ENCODE measurements at places on chromosomes 1 and 21.
A peak's percentile ranks its signal among the peaks of the same experiment; 100 is the strongest.

DNA sequence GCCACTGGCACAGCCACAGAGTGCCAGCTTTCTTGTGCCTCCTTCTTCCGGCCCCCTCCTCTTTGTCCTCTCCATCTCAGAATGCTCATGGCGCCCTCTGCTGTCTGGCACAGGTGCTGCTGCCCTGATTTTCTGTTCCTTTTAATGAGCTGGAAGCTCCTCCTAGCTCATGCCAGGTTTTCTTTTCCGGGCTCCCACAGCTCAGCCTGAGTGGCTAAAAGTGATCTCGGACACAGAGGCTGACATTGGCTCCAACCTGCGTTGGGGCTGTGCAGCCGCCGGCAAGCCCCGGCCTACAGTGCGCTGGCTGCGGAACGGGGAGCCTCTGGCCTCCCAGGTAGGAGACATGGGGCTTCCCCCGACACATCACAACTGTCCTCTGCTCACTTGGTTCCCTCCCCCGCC, 18.7 kb downstream of the CNTN2 start:
- DNase-seq: peak; percentile 33

- no peak for DNase-seq
Measured at GRCh38 chr1:170521818-170522217, 10.1 kb upstream of the GORAB start.

DNA sequence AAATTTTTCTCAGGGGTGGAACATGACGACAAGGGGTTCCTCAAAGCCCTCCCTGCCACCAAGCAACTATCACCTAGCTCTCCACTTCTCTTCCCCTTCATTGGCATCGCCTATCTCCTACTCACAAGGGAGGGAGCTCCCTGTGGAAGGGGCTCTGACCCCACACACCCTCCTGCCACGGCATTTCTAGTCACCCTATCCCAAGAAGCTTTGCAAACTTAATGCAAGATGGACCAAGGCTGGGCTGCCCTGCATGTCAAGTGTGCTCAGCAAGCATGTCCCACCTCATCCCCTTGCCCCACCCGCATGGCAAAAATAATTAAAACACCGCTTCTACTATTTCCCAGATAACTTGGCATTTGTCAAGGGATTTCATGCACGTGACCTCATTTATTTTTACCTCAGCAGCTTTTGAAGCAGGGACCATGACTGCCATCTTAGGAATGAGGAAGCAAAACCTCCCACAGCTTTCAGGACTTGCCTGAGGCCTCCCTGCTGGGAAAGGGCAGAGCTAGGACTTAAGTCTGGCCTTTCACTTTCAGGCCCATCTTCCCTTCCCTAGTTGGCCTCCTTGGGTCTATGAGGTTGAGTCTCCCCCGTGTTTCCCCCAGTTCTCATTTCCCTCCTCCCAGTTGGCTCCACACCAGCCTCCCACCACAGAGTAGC, 161.3 kb downstream of the TSEN15 start:
- no peak for DNase-seq

- DNase-seq: no peak
Measured at GRCh38 chr1:98557895-98558294, 103.6 kb upstream of the SNX7 start.

GRCh38 chr1:176847052-176847451, 317.5 kb downstream of the ASTN1 start:
- no peak for DNase-seq

DNA sequence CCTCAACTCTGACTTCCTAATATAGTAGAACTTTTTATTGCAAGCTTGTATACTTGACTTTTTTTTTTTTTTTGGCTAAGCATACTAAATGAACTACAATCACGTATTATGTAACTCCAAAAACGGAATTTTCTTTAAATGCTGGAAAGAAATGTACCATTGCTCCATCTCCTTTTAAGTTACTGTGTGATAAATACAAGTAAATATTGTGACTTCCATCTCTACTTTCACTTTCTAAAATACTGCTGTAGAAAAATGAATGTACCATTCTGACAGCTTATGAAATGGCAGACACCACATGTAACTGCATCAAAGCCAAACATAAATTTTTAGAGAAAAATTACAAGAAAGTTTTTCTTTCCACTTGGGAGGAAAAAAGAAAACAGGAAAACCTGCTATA, 54.7 kb downstream of the ASH1L start:
- no peak for DNase-seq

DNA sequence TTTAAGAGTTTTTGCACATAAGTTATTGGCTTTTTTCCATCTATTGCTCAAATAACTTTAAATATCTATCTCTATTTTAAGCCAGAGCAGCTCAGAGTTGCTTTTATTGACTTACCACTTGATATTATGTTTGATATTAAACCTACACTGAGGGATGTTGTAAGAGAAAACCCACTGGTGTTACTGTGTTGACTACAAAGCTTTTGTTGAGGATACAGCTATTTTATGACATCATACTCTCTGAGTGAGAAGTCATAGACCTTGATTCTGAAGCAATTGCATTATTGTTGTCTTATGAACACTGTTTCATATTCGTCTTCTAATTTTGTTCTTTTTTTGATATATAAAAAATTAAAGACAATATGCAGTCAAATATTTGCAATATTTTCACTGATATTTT, 560.4 kb downstream of the PTBP2 start:
- DNase-seq: no peak

- no peak for DNase-seq
Measured at GRCh38 chr1:80536461-80536860, 1264.3 kb upstream of the ADGRL2 start.

DNA sequence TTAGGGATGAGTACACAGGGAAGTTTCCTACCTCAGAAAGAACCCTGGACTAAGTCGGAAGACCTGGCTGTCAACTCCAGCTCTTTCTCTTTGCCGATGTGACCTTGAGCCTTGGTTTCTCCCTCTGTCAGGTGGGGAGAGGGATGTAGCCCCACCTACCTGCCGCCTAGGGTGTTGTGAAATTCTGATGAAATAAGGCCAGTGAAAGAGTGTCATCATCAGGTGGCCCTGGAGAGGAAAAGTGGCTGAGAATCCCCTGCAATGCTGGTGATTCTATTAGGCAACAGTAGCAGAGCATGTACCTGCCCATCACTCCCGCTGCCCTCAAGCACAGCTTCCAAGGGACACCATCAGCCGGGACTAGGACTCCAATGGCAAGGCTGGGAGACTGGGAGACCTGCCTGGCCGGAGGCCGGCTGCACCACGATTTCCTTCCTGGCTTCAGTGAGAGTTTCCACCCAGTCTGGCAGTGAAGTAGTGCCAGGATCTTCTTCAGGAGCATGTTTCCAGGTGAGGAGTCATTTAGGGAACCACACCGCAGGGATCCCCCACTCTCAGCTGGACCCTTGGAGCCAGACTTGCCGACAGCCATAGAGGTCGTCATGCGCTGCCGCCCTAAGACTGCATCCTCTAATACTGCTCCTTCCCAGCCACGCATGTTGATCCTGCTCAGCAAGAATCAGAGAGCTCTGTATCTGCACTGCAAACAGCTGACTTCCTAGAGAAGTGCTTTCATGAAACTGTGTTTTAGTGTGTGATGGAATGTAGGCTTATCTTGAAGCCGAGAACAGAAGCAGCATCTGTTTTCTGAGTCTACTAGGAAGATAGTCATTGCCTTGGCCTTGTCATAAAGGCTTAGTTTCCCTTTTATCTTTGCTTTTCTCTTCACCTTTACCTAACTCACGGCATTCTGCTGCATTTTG, 88.0 kb upstream of the F3 start:
- DNase-seq: no peak

GRCh38 chr1:245177071-245177900, 22.5 kb downstream of the KIF26B start:
- DNase-seq: no peak

DNA sequence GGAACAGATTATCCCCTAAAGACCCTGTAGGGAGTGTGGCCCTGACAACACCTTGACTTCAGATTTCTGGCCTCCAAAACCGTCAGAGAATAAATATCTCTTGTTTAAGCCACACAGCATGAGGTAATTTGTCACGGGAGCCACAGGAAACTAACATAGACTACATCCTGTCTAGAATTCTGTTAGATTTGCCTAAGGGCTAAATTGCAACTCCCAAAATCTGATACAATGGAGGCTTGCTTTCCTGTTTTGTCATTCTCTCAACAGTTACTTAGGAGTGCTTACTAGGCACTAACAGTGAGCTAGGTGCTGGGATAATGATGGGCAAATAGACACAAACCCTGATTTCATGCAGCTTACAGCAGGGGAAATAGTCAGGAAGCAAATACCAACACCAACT, 141.6 kb downstream of the MIS18A start:
- no peak for DNase-seq

DNA sequence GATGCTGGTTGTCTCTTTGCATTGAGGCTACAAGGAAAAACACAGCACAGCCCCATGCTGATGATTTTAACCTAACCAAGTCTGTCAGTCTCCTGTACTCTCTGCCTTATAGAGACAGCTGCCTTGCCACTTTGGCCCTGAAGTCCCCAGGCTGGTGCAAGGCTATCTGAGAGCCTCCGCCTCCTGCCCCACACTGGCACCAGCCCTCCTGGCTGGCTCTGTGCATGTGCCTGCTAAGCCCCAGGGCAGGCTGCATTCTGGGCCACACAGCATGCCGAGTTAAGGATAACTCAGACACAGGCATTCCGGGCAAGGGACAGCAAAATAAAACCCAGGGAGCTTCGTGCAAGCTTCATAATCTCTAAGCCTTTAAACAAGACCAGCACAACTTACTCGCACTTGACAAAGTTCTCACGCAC, 910 bp downstream of the RUNX1 start:
- DNase-seq: no peak

DNA sequence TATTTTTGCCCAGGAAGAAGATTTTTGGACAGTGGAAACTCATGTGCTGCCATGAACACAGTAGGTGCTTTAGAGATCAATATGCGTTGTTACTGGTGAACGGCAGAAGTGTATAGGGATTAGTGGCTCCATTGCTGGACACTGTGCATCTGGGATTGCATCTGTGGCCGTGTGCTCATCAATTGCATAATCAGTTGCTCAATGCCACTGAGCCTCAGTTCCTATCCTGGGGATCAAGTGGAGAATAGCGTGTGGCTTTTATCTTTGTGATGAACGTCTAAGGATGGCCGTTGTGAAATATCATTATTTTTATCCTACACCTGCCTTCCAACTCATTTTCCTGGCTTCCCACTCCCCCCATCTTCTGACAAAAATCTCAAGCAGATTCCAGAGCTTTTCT, 5.4 kb downstream of the TNN start:
- DNase-seq: no peak

- DNase-seq: no peak
Measured at GRCh38 chr1:159964144-159964543, 10.1 kb upstream of the SLAMF9 start.

DNA sequence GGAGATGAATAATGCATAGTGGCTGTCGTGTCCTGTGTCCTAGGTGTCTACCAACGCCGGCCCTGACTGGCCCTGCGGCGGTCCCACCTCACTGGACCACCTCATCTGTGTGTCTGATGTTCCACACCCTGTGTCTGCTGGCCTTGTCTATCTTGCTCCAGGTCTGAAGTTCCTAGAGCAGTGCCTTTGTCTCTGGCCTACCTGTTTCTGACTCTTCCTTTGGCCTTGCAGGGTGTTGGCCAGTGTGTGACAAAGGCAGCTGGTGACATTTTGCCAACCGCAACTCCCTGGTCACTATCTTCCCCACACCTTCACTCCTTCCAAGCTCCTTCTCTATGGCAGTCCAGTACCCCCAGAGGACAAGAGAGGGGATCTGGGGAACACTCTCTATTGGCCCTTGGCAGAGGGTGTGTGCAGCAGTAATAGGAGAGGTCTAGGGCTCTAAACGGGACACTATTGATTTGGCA, 1.4 kb upstream of the AHDC1 start:
- no peak for DNase-seq

- peak; percentile 31 for DNase-seq
Measured at GRCh38 chr1:21937372-21938121, 437 bp upstream of the HSPG2 start.

DNA sequence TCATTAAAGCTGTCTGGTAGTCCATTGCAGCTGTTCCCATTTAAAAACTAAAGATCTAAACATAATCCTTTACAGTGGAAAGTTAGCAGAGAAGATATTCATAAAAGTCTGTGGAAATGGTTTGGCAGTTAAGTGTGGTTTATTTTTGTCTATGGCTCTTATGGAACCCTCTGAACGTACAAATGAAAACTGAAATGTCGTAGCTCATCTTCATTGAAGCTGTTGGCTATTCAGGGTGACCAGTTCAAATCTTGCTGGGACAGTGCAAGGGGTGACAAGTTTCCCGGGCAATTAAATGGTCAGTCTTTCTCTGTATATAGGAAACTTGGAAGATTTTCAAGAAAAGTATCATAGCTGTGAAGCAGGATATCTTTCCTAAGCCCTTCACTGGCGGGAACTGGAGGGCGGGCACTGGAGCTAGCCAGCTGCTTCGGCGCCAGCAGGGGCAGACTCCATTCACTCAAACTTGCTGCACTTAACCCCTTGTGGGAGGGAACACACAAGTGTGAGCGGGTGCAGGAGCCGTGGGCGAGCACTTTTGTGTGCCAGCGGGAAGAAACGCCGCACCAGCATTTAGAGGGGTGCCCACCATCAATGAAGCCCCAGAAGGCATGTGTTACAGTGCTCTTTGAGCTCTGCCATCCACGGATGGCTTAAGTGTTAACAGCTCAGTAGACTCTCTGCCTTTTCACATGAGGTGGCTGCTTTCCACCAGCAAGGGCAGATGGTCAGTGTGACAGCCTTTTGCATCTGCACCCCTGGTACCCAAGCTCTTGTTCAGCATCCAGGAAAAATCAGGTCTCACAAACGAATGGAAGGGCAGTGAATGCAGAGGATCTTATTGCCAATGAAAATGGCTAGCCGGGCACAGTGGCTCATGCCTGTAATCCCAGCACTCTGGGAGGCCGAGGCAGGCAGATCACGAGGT, 232.1 kb upstream of the KAZN start:
- DNase-seq: no peak

- no peak for DNase-seq
Measured at GRCh38 chr1:228475812-228476211, 11.4 kb upstream of the RNF187 start.

DNA sequence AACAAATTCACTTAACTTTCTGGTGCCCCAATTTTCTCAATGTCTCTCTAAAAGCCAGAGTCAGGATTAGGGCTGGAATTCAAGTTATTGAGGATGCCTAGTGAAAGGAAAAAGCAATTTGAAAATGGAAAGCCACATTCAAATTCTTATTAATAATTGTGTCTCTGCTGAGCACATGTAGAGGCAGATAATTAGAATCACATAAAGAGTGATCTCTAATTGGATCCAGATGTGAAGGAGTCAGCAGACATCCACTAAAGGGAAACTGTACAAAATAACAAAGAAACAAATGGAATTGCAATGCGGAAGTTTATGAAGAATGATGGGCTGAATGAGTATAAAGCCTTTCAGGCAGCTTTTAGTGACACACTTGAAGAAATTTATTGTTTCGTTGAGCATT, 482.6 kb downstream of the TTLL7 start:
- no peak for DNase-seq

- DNase-seq: no peak
Measured at GRCh38 chr1:220697326-220697725, 7.2 kb downstream of the C1orf115 start.

- no peak for DNase-seq
Measured at GRCh38 chr21:22046576-22046975, 1048.4 kb downstream of the NCAM2 start.

GRCh38 chr1:235954306-235955283, 87.9 kb upstream of the LYST start:
- DNase-seq: no peak
